ENCODE measurements at places on chromosomes 11 and 22.

DNA sequence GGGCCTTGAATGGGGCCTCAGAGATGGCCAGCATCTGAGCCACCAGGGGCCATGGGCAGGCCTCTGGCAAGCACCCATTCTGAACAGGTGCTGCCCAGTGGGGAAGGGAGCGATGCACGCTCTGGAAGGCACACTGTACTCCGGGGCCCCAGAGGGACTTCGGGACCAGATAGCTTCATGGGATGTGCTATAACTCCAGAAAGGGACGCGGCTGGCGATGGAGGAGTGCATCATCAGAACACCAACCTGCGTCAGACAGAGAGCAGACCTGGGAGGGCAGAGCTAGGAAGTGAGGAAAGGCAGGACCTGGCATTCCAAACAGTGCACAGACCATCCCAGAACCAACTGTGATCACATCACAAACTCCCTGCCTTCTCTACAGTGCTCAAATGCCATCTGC lies 16.8 kb downstream of the DGCR2 start:
- DNase-seq: no peak

GRCh38 chr11:26649884-26650283 lies 72.0 kb downstream of the SLC5A12 start:
- no peak for DNase-seq

DNA sequence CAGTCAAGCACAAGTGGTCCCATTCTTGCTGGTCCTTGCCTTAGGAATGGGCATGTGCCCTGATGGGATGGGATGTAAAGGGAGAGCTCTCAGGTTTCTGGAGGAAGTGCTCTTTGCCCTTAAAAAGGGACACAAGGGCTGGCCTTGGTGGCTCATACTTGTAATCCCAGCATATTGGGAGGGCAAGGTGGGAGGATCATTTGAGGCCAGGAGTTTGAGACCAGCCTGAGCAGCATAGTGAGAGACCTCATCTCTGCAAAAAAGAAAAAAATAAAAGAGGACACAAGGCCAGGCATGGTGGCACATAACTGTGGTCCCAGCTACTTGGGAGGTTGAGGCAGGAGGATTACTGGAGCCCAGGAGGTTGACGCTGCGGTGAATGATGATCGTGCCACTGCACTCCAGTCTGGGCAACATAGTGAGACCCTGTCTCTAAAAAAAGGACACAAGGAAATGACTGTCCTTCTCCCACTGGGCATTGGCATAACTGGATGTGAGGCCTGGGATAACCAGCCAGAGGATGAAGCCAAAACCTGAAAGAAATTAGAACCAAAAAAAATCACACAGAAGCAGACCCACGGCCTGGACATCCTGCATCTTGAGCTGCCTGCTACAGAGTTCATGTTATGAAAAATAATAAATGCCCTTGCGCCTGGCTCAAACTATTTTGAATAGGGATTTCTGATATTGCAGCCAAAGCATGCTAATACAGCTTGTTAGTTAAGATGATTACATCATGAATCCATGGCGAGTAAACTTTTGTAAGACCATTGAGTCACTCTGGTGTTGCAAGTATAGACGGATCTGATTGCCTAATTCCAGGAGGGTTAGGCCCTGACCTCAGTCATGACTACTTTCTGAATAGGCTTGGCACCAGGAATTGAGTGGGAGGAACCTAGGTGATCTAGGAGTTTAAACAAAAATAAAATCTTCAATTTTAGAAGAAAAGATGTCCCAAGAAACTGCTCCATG lies 12.9 kb upstream of the CRKL start:
- no peak for DNase-seq

- no peak for DNase-seq
Measured at GRCh38 chr11:64441127-64441526, 82.2 kb downstream of the RPS6KA4 start.

- DNase-seq: no peak
Measured at GRCh38 chr11:64862987-64863390, 15.4 kb downstream of the EHD1 start.

DNA sequence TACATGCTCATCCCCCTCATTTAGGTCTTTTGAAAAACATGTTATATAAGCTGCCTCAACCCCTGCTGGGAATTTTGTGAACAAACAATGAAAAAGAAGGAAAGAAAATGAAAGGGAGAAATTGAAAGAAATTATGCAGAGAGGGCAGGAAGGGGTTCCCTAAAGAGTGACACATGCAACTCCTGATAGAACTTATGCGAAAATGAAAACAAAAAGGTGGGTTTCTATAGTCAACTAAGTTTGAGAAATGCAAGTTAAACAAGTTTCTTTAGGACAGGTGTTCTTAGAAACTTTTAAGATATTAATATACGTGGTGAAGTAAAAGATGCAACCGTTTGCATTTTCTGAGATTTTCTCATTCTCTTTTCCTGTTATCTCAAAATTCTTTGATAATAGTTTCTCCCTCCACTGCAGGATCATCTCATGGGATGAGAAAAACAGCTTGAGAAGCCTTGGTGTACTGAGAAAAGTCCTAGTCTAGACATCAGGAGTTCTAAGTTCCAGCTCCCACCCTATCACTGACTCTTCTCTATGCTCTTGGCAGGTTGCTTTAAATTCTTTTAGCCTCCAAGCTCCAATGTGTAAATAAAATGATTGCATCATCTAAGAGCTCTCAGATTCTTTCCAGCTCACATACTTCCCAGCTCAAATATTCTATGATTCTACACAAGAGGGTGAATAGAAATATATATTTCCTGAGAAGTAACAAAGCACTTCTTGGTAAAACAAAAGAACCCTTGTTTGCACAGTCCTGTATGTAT lies 109.2 kb downstream of the FAM76B start:
- no peak for DNase-seq

DNA sequence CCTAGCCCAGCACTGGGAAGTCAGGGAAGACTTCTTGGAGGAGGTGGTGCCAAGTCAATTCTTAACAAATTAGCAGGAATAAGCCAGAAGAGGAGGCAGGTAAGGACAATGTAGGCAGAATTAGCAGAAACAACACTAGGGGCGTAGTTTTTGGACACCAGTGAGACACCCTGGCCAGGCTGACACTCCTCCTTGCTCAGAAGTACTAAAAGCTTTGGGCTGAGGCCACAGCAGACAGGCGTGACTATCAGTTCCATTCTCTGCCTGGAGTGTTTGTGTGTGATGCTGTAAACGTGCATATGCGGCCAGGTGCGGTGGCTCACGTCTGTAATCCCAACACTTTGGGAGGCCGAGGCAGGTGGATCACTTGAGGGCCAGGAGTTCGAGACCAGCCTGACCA lies 36.0 kb downstream of the PHF21B start:
- no peak for DNase-seq

DNA sequence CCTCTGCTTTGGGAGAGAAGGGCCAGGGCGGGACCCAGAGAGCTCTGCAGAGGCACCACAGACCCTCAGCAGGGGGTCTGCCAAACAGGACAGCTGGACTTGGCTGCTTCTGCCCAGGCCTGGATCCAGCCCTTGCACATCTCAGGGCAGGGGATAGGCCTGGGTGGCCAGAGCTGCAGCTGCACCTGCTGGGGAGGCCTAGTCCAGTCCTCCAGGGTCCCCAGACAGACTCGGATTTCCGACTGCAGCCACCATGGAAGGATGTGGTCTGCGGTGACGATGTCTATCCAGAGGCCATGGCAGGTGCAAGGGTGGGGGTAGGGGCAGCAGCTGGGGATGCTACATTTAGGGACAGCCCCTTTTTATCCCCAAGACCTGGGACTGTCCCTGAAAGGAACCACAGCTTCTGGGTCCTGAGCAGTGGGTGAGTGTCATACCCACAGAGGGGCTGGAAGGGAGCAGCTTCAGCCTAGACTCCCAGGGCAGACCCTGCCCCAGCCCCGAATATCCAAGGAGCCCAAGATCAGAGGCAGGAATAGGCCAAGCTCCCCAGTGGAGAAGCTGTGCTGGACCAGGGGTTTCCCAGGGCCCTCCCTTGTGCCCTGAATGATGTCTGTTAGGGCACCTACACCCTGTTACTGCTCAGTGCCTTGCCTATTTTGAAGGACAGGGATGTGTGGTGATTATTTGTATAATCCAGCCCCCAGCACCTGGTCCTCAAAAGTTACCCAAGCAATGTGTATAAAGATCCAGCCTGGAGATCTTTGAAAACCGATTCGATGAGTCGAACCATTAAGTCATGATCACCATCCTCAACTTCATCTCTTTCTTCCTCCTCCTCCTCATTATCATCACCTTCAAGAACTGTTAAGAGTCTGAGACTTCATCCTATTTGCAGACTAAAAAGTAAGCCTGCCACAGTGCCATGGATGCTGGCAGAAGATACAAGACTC lies 2.5 kb upstream of the IGLL5 start:
- peak; percentile 64 for DNase-seq

GRCh38 chr11:13386567-13386966 lies 76.5 kb downstream of the BTBD10 start:
- DNase-seq: no peak

GRCh38 chr22:48749555-48750227 lies 1078.0 kb downstream of the BRD1 start:
- DNase-seq: no peak

GRCh38 chr11:112260490-112260889 lies at the start of gene PLET1:
PLET1 (minus strand) TSS chr11:112260860; CDS start chr11:112260589, 271 bp downstream.
- DNase-seq: no peak

GRCh38 chr22:17576470-17576869 lies 13.2 kb downstream of the SLC25A18 start:
- DNase-seq: no peak

DNA sequence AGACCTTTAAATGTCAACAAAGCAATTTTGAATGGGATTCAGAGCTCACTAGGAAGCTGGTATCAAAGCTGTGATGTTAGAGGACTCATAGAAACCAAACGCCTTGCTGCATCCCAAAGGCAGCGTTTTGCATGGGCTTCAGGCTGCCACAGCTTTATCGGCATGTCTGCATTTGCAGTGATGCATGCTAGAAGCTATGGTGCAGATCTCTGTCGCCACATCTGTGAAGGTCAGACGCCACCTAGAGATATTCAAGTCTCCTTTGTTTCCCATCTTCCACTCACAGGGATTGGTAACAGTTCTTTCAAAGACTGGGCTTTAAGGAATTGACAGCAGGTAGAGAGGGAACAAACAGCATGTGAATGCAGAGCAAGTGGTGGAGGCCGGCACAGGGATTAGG lies 47.8 kb downstream of the NTM start:
- DNase-seq: no peak

- DNase-seq: no peak
Measured at GRCh38 chr11:61357233-61357893, 4.3 kb downstream of the CYB561A3 start.

GRCh38 chr11:72338741-72339140 lies 94.8 kb upstream of the PHOX2A start:
- DNase-seq: no peak

DNA sequence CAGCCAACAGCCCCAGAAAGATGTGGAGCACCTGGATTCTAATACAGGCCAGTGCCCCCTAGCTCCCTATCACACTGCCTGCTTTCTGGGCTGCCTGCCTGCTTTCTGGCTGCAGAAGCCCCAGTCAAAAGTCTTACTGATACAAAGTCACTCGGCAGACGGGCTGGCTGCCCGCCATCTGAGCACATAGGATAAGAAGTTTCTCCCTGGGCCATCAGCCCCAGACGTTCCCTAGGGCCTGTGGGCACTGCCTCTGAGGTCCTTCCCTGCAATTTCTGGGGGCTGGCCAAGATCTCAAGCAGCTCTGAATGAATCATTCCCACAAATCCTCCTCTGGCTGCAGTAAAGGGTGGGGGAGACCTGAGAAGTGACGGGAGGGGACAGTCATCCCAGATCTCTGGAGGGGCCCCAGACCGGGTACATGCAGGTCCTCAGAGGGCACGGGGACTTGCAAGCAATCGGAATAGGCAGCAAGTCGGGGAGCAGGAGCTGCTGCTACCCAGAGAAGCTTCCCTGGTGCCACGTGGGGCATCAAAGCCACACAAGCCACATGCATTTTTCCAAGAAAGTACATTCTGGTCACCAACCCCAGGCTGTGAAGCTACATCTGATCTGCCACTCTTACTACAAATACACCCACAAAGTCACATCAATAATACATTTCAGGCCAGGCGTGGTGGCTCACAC lies 4.7 kb downstream of the TPST2 start:
- no peak for DNase-seq

All from stimulated activated CD4-positive, alpha-beta T cell treated with anti-CD3 and anti-CD28 coated beads, Interleukin-2, amount 100 ng/mL, for 24 hours (primary cell).